DMS79 treated with DMSO at 0.1 percent for 48 hours (cell line): ENCODE measurements at places on chromosomes 12 and 14.

DNA sequence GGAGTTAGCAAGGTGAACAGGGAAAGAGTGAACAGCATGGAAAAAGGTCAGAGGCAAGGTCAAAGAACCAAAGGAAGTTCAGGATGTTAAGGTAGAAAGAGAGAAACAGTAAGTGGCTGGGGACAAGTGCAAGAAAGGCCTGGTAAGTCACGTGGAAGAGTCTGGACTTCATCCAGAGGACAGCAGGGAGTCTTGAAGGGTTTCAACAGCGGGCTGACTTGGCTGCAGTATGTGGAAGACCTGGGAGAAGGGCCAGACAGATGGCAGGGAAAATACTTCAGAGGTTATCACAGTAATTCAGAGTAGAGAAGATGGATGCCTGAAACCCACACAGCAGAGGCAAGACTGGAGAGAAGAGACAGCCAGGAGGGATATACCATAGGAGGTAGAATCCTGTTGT, 34.0 kb downstream of the CIT start:
- peak; percentile 96 for DNase-seq

GRCh38 chr12:13248964-13249363, 52.4 kb downstream of the EMP1 start:
- DNase-seq = no peak

DNA sequence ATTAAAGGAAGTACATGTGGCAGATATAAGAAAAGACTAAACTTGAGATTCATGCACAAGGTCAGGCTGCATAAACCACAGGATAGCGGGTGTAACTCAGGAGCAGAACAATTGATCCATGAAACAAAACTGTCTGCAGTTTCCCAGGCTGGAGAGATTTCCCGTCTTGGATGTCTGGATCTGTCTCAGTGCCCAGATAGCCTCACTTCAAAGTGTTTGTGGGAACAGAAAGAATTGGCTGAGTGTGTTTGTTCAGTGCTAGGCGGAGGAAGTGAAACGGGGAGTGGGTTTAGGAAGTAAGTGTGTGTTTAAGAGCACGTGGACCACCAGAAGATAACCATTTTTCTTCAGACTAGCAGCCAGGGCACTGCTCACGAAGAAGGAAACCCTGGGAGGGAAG, 1.4 kb upstream of the RNASE10 start:
- no peak for DNase-seq

- DNase-seq = no peak
Measured at GRCh38 chr12:68924546-68924945, 8.4 kb downstream of the CPM start.

- DNase-seq = no peak
Measured at GRCh38 chr12:45668641-45669040, 60.9 kb upstream of the ARID2 start.

- peak; percentile 82 for DNase-seq
Measured at GRCh38 chr12:538731-539539, 79.2 kb downstream of the B4GALNT3 start.

DNA sequence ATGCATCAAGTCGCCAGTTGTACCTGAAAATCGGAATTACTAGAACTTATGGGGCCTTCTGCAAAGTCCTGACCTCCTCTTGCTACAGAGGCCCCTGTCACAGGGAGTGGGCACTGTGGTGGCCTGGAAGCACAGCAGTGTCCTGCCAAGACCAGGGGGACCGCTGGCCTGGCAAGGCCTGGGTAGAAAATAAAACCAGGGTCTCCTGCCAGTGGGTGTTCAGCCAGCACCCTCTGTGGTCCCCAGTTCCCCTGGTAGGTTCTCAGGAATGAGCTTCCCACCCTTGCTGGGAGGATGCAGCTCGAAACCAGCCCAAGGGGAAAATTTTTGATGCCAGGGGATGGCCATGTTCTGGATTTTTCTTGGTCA, 43.9 kb downstream of the RIN3 start:
- no peak for DNase-seq

- no peak for DNase-seq
Measured at GRCh38 chr12:47224563-47225133, 144.9 kb upstream of the AMIGO2 start.

DNA sequence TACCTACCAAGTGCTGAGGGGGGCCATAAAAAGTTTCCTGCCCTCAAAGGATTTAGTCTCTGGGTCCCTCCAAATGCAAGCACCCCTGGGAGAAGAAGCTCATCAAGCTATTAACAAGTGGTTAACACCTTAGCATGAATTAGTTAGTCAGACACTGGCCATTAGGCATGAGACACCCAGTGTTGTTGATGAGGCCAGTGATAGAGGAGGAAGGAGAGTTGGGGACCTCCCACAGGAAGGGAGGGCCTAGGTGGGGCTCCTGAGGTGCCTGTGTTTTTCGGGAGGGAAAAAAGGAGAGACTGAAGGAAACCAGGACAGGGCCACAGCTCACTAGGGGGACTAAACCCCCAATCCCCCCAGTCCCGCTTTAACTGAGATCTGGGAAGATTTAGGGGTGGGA, 4.5 kb upstream of the KRT71 start:
- DNase-seq = no peak

DNA sequence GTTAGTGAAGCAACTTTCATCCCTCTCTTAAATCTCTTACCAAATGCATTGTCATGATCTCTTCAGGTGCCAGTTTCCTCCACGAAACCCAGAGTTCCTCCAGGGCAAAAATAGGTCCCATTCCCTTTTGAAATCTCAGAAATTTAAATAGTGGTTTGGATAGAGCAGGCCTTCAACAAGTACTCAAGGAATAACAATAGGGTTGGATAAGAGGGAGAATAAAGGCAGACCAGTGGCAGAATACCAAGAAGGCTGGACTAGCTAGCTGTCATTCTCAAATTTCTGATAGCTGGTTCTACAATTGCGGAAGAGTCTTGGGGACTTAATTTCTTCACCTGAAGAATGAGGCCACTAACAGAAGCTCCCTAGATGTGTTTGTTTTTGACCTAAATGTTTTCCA, 62.5 kb downstream of the PKP2 start:
- no peak for DNase-seq

DNA sequence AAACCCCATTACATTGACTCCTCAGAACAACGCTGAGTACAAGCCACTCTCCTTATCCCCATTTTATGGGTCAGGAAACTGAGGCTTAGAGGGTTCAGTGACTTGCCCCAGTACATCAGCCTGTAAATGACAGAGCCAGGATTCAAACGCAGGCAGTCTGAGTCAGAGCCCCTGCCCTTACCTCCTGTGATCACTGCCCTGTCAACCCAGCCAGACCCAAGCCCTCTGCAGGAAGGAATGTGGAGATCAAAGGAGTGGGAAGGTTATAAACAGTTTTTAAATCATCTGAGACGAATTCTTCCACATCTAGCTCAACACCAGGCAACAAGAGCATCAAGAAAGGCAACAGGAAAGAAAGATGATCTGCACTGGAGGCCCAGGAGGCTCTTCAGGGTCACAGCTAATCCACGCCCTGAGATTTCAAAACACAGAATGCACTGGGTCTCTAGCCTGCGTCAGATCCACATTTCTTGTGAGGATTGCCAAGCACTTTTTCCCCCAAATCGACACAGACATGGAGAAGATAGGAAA, 38.5 kb downstream of the SPTB start:
- no peak for DNase-seq

GRCh38 chr12:120399531-120399930, 30.6 kb upstream of the MSI1 start:
- no peak for DNase-seq

- no peak for DNase-seq
Measured at GRCh38 chr12:113266106-113266895, 45.0 kb downstream of the TPCN1 start.
